Muscle of arm (tissue), 14 donors: ENCODE measurements at places on chromosomes 1 and 21. TPM values are rescaled to one million over a fixed set of nuclear protein-coding genes. Genes with fewer than 3 reads are reported as not detected.
A peak's percentile ranks its signal among the peaks of the same experiment; 100 is the strongest.

TCHH gene
- not detected for polyA plus RNA-seq

DNA sequence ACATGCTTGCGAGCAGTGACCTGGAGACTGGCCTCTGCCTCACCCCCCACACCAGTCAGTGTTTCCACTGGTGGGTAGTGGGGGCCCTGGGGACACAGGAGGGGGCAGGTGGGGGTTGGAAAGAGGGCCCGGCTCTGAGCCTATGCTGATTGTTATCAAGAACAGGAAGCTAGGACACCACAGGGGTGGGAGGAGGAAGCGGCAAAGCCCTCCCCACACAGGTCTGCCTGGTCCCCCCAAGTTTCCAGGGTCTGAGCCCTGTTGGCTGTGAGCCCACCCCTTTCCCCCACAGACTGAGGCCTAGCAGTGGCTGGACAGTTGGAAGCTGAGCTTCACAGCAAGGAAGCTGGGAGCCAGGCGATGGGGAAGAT is 1.6 kb upstream of the PTPN7 start:
- no peak for DNase-seq

- DNase-seq = no peak
These were observed 11.5 kb upstream of the S100A2 start for GRCh38 chr1:153577138-153577537.

DNA sequence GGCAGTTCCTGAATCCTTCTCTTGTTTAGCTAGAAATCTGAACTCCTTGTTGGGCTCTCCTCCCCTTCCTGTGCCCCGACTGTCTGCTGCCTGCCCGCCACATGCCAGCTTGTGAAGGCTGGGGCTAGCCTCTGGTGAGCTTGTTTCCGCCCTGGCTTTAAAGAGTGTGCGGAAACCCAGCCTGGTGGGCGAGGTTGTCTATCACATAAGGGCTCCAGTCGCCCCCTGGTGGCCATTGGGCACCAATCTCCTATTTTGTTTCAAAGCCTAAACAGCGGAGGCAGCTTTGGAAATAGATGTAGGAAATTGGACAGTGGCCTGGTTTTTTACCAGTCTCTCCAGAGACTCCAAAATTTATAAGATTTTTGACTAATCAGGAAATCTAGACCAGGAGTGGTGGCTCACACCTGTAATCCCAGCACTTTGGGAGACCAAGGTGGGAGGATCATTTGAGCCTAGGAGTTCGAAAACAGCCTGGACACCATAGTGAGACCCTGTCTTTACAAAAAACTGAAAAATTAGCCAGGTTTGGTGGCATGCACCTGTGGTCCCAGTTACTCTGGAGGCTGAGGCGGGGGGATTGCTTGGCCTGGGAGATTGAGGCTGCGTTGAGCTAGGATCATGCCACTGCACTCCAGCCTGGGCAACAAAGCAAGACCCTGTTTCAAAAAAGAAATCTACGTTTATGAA is 9.8 kb downstream of the ATP8B2 start:
- DNase-seq = peak; percentile 84

EPS15 gene
- 38.2 TPM for polyA plus RNA-seq

DNA sequence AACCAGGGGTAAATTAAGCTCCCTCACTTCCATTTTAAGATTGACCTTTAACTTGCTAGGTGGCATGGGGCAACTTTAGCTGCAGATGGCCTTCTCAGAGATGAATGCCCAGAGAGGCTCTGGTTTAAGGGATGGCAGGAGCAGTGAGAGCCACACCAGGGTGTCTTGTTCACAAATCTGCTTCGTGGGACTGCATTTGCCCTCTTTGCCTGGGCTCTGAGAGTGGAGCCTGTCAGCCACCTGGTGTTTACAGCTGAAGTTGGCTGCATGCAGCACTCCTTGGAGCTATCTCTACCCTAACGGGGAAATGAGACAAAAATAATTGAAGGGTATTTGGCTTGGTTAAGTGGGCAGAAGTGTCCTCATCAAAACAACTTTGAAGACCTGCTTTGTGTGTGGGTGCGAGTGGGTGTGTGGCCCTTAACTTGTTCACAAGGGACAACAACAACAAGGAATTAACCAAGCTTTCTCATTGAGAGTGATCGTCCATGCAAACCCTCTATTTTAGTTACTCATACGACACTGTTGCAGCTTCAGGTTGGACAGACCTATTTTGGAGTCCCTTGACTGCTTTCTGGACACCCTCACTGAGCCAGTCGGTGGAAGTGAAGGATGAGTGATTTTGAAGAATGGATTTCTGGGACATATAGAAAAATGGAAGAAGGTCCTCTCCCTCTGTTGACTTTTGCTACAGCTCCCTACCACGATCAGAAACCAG is 29.8 kb downstream of the PGM1 start:
- no peak for DNase-seq

DNA sequence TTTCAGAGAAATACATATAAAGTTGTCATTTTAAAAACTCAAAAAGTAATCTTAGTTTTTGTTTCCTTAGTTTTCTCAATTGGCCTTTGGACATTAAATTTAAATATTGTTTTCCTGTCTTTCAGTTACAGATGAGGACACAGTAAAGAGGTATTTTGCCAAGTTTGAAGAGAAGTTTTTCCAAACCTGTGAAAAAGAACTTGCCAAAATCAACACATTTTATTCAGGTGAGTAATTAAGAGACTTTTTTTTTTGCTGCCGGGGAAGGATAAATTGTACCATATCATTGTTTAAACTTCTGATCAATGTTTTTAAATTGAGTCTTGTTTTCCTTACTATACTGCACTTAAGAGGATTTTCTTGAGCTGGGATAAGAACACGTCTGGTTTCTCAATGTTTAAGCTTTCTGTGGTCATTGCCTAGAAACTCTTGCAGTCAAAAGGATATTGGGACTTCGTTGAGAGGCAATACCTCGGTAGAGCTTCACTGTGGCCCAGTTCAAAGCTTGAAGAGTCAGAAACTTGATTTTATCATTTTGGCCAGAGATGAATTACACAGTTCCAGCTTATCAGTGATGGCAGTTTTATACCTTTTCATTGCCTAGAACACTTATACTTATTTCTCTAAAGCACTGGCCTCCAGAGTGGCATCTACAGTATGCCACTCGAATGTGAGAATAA is 124.9 kb upstream of the KIAA1614 start:
- DNase-seq = no peak

SLC2A5 gene
- polyA plus RNA-seq = 11.5 TPM

TNFSF4 gene
- 2.8 TPM for polyA plus RNA-seq

IBA57 gene
- polyA plus RNA-seq = 4.1 TPM

DNA sequence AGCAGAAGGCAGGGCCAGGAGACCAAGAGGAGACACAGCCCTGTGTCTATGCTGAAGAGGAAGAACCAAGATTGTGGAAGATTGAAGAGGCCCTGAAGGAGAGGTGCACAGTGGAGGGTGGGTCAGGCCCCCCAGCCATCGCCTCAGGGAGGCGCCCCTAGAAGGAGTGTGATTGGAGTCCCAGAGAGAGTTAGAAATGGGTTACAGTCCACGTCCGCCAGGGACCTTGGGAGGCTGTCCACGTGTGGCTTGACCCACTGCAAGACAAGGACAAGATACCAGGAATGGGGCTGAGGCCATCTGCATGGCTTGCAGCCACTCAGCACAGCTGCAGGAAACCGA is 375.1 kb downstream of the NPHP4 start:
- no peak for DNase-seq

DNA sequence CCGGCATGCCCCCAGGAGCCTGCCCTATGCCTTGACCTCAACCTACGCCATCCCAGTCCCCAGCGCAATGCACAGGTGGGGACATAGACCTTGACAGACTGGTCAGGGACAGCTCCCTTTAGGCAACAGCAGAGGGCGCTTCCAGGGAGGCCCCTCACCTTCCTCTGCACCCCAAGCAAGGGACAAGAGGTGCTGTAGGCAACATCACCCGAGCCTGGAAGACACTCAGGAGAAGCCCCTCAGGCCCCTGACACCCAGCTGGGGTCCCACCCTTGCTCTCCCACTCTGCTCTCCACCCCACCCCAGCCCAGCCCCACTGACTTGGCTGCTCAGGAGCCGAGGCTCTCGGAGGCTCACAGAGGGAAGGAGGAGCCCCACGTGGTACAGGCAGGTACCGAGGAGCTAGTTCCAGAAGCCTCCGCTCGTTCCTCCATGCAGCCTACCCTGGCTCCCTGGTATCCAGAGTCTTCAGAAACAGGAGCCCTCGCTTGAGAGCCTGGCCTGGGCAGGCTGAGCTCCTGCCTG is 2.4 kb upstream of the WNT3A start:
- DNase-seq = no peak

DNA sequence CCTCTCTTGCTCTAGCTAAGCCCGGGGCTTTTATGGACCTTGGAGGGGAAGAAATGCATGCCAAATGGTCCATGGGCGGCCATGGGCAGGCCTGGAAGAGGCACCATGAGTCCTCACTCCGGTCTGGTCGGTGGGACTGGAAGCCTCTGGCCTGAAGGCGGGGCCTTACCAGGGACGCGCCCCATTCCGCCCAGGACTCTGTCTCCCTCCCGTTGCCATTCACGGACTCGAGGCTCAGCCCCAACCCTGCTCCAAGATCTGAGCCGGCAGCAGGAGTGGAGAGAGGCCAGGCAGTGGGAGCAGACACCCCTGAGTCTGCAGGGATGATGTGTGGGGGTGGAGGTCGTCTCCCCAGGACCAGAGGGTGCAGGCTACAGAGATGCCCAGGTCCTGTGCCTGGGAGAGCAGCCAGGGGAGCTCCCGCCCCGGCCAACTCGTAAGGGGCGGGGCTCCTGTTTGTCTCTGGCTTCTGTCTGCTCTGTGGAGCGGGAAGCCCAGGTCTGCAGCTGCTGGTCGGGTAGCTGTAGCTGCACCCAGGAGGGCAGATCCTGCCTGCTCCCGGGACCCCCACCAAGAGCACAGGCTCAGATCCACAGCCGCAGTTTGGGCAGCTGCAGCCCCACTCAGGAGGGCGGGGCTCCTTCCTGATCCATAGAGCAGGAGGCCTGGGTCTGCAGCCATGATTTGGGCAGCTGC is 8.3 kb upstream of the KANK4 start:
- DNase-seq = no peak

- DNase-seq = no peak
These were observed 75.9 kb downstream of the GIPC2 start for GRCh38 chr1:78121710-78122109.

DNA sequence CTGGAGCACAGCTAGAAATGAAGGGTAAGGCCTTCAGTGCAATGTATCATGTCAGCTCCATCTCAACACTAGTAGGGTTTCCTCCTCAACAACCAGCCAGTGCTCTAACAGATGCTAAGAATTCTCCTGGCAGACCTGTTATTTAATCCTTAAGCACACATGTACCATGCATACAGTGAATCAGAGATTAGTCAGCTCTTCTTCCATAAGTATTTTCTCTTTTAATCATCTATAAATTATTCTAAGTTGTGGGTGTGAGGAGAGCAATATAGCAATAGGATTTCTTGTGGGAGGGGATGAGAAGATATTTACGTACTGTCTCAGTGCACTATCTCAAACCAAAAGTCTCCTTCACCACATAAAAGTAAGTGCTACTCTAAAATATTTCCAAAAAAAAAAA is 95.3 kb downstream of the COP1 start:
- no peak for DNase-seq

GRCh38 chr1:112803906-112804762 is 89.0 kb upstream of the PPM1J start:
- DNase-seq = peak; percentile 46

KLF17 gene
- polyA plus RNA-seq = not detected

DNA sequence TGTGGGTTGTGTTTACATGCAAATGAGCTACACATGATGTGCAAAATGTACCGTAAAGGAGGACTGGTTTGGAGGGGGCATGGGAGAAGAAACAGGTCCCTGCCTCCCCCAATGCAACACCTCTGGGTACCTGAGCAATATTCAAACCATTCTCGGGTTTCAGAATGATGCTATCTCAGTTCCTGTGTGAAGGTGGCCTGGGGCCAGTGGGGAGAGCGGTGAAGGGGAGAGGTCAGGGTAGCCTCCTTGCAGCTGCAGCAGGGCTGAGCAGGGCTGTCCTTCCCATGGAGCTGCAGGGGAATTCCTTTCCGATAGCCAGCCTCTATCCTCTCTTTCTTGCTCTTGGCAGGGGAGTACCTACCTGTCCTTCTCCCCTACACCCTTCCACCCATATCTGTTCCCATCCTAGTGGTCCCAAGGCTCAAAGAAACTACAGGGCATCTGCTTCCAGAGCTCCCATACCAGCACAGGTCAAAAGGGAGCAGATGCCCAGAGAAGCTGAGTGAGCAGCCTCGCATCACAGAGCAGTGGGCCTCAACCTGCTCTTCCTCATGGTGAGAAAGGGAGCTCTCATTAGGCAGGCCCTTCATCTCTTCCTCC is 11.9 kb downstream of the MEF2D start:
- no peak for DNase-seq

DNA sequence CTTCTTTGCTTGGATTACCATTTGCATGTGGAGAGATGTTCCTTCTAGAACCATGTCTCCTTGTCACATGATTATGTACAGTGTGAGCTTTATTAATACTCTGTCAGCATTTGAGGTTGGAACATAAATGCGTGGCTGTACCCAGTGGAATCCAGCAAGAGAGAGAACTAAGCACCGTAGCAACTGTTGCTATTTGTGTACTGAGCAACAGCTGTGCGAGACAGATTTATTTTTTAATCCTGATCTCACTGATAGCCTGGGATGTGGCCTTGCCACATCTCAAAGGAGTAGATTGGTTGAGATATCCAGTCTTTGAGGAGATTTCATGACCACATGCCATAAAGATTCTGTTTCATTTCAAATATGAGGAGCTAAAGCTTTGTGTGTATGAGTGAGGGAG is 43.4 kb downstream of the KIF1B start:
- DNase-seq = peak; percentile 87

GRCh38 chr1:65493802-65494201 is 73.3 kb downstream of the LEPR start:
- no peak for DNase-seq

DNA sequence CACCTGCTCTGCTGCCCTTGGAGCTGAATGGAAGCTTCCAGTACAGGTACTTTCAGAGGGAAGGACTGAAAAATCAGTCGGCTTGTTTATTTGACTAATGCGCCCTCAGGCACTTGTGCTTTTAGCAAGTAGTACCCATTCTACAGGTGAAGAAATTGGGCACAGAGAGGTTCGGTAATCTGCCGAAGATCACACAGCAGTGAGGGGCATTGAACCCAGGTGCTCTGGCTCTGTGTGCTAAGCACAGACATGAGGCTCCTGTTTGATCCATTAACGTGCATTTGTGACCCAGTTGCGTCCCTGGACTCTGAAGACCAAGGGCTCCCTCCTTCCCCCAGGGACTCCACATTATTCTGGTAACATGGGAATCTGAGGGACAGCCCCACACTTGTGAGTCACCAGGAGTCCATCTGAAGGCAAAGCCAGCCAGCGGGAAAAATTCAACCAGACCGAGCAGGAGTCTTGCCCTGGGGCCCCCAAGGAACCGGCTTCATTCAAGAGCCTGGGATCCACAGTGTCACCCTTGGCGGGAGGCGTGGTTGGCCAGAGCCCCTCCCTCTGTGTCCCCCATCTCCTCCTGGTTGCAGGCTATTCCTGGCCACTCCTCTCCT is 192.4 kb upstream of the ARHGEF16 start:
- DNase-seq = no peak

GRCh38 chr1:28296401-28297261 is 32.2 kb upstream of the MED18 start:
- peak; percentile 16 for DNase-seq

DNA sequence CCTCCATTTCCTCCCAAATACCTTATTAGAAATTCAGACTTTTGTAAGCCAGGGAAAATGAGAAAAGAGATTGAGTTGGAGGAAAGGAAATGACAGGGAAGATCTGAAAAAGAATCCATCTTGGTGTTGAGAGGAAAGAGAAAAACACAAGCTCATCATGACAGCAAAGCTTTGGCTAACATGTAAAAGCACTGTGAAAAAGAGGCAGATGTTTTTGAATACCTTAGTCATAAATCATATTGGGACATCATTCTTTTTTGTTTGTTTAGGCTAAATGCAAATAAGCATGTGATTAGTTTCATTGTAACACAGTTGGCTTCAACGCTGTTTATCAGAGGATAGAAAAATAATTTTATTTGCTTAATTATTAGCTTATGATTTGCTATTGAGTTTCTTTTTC is 64.6 kb downstream of the LHX8 start:
- no peak for DNase-seq

PGBD5 gene
- 14.8 TPM for polyA plus RNA-seq
